ENCODE measurements at places on chromosomes 6 and 20.
A peak's percentile ranks its signal among the peaks of the same experiment; 100 is the strongest.

GRCh38 chr6:122308074-122308473 is 91.4 kb upstream of the HSF2 start:
- no peak for DNase-seq

- DNase-seq = peak; percentile 38
Observed at GRCh38 chr6:56842686-56843475, 112.0 kb upstream of the BEND6 start.

DNA sequence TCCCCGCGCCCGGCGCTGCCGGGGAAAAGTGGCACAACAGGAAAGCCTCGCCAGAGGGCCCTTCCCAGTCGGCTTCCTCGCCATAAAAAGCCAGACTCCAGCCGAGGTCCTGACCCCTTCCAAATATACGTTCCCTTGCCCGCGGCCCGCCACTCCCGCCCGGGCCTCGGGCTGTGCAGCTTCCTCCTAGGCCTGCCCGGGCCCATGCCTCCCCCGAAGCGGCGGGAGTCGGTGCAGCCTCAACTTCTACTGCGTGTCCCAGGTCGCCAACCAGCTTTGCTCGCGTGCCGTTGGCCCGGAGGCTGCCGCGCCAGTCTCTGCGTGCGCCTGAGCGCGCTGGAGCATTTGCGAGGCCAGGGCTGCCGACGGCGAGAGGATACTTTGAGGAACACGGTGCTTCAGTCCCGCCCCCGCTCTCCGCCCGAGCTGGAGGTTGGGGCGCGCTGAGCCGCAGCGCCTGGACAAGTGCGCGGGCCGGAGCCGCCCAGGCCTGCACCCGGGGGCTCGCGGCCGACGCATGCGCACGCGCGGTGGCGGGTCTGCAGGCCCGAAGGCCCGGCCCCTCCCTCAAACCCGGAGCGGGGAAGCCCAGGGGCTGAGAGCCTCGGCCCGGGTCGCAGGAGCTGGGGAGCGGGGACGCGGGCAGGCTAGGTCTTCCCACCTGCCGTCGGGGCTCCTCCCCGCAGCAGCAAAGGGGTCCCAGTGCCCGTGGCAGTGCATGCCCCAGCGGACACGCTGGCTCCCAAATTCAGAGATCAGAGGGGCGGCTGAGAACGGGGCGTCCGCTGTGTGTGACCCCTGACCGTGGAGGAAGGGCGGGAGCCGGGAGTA is 10.2 kb downstream of the FOXC1 start:
- DNase-seq = no peak

- DNase-seq = no peak
Observed at GRCh38 chr6:108982154-108983113, 112.2 kb downstream of the SESN1 start.

Data from GM12891 (cell line).